Activated B cell treated with CpG ODN at 0.5 μM for 24 hours (primary cell): ENCODE measurements at places on chromosomes 3 and 15.

DNA sequence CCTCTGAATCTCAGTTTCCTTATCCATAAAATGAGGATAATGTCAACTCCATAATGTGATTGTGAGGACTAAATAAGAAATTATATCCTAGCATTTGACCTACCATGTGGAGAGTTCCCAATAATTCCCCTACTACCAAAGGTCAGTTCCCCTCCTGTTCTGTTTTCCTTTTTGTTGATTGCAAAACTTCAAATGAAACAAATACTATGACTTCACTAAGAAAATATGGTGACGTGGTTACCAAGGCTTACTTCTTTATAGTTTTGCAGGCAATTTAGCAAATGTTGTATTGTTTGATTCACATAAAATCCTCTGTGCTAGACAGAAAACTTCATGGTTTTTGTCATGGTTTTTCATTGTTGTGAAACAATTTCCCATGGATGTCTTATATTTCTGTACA is 153.8 kb upstream of the RORA start:
- no peak for DNase-seq

DNA sequence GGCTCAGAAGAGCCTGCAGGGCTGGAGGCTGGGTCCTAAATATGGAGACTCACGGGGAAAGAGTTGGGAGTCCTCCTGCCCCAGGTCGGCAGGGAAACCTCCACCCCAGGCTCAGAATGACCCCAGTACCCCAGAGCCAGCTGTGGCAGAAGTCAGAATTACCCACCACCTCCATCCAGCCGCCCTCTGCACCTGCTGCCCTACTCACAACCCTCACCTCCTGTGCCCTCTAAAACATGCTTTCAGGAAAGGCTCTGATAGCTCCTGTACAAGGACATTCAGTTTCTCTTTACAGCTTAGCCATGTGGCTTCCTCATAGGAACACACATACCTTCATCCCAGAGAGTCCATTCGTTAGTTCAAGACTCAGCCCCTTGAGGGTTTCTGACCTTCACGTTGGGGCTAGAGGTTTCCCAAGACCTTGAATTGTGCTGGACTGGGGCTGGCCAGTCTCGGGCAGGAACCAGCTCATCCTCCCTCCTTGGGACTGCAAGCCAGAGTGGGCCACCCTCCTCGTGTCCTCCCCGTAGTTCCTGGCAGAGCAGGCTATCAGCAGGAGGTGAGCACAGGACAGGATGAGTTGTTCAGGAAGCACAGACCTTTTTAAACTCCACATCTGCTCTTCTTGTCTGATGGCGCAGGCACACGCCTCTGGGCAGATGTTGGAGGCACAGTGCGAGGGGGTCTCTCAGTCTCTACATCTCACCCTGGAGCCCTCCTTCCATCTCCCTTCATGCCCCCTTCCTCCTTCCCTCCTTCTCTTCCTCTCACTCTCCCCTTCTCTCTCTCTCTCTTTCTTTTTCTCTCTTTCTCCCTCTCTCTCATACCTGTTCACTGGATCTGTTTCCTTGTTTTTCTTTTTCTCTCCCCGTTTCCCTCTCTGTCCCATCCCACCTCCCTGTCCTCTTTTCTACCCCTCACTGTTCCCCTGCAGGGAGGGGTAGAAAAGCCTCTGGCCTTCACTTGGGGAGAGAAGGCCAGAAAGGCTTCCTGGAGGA is 55.9 kb upstream of the NR2C2 start:
- no peak for DNase-seq

- DNase-seq = no peak
Observed at GRCh38 chr15:87354661-87355410, 901.7 kb downstream of the NTRK3 start.

DNA sequence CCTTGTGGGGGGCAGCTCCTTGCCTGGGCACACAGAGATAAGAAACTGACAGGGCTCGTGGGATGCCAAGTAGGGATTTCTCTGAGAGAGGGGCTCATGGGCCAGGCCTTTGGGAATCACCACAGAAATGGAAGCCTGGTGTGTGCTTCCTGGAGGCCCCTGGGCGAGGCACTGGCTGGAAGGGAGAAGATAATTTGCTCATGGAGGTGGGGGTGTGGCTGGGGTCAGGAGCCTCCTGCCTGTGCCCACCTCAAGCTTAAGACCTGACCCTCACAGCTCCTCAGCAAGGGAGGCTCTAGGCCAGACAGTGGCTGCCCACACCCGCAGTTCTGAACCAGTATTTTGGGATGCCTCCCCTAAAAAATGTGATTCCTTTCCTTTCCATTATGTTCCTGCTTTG is 16.9 kb upstream of the CPNE9 start:
- DNase-seq = no peak

GRCh38 chr3:85090495-85090894 is 131.7 kb downstream of the CADM2 start:
- no peak for DNase-seq

DNA sequence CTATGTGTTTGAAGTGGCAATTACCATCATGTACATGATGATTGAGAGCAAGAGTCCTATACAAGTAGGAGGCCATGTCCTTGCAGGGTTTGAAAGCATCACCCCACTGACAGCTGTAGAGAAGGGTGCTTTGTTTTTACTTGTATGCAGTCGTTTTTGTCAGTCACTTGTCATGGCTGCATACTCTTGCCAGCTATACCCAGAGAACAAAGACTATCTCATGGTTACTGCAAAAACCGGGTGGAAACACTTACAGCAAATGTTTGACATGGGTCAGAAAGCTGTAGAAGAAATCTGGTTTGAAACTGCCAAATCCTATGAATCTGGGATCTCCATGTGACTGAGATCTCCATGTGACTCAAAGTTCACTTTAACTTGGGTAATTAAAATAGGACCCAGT is 6.9 kb upstream of the PSMA4 start:
- DNase-seq = no peak

DNA sequence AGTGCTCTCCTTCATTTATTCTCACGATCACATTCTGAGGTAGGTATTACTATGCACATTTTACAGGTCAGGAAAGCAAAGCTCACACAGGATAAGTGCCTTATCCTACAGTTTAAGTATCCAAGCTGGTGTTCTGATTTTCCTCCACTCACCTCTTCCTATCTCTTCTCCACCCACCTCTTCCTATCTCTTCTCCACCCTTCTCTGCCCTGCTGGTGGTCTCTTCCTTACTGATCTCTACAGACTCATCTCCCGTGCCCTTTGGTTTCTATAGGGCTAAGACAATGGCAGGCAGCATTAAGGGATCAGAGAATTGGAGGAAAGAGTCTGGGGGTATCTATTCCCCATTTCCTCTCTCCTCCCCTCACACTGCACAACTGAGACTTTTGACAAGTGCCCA is 319.1 kb downstream of the FHIT start:
- DNase-seq = no peak

DNA sequence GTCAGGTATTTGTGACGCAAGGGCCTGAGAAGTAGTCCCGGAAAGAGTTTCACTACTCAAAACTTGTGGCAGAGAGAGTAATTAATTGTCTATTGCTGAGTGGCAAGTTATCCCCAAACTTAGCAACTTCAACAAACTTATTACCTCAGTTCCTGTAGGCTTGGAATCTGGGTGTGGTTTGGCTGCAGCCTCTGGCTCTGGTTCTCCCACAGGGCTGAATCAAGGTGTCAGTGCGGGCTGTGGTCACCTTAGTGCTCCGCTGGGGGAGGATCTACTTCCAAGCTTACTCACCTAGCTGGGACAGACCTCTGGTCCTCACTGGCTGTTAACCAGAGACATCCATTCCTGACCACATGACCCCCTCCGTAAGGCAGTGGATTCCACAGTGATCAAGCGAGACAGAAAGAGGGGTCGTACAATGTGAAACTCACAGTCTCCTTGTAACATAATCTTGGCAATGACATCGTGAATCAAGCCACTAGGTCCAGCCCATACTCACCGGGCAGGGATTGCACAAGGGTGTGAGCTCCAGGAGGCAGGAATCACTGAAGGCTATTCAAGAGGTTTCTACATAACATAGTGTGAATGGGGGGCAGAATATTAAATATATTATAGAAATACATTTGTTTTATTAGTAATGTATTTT is 138.3 kb downstream of the RYR3 start:
- no peak for DNase-seq

- DNase-seq = no peak
Observed at GRCh38 chr15:34154725-34155204, 52.9 kb downstream of the PGBD4 start.

DNA sequence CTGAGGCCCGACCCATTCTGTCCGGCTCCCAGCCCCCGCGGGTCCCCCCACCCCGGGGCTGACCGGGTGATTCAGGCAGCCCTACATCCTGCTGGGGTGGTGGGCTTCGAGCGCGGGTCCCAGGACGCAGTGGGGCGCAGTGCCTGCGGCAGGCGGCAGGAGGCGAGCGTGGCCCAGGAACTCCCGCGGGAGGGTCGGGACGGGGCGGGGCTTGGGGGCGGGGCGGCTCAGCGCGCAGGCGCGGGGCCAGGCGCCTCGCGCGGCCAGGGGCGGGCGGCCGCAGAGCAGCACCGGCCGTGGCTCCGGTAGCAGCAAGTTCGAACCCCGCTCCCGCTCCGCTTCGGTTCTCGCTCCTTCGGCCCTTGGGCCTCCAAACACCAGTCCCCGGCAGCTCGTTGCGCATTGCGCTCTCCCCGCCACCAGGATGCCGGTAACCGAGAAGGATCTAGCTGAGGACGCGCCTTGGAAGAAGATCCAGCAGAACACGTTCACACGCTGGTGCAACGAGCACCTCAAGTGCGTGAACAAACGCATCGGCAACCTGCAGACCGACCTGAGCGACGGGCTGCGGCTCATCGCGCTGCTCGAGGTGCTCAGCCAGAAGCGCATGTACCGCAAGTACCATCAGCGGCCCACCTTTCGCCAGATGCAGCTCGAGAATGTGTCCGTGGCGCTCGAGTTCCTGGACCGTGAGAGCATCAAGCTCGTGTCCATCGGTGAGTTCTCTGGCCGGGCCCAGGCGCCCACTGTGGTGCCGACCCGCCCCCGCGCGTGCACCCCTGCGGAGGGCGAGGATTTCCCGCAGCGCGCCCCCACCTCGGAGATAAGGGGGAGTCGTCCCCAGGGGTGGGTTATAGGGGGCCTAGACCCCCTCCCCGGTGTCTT is at the start of gene FLNB:
Gene FLNB (plus strand): TSS at position 282 of the 885 bp plus-strand sequence. CDS start 143 bp downstream, at position 425.
- peak; percentile 72 for DNase-seq

DNA sequence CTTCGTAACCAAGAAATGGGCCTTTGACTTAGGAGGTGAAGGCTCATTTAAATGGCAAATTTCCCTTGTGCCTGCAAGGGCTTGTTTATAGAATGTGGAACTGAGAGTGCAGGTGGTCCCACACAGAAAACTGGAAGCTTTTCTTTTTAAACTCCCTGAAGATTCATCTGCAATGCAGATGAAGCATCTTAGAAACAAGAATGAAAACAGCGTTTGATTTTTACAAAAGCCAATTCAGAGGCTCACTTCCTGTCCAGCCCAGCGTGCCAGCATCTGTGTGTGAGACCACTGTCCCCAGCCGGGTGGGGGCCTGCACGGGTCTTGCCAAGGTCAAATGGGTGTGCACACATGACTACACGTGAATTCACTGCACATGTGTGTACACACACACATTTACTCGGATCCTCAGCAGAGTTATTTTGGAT is 94.7 kb downstream of the LINGO1 start:
- peak; percentile 34 for DNase-seq

- DNase-seq = no peak
Observed at GRCh38 chr3:170437176-170437575, 18.5 kb downstream of the CLDN11 start.

GRCh38 chr3:127443581-127444375 is 146.8 kb downstream of the TPRA1 start:
- DNase-seq = no peak

DNA sequence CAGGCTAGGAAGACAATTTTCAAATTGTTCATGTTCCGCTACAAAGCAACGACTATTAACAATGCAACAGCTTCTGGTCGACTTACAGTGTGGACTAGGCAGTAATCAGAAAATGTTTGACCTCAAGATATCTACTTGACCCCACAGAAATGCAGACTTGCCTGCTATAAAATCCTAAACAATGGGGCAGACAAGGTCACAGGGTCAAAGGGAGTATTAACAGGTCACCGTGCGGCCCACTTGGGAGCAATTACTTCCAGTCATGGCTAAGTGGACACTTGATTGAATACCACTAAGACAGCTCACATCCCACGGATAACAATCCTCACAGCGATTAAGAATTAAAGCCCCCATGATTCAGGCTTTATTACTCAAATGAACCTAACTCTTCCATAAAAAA is 58.9 kb downstream of the FOXP1 start:
- no peak for DNase-seq

- DNase-seq = no peak
Observed at GRCh38 chr15:45821390-45821789, 186.6 kb downstream of the SQOR start.

GRCh38 chr15:81766829-81767475 is 278.9 kb downstream of the MEX3B start:
- no peak for DNase-seq

- DNase-seq = no peak
Observed at GRCh38 chr3:67362686-67363085, 291.7 kb downstream of the SUCLG2 start.

DNA sequence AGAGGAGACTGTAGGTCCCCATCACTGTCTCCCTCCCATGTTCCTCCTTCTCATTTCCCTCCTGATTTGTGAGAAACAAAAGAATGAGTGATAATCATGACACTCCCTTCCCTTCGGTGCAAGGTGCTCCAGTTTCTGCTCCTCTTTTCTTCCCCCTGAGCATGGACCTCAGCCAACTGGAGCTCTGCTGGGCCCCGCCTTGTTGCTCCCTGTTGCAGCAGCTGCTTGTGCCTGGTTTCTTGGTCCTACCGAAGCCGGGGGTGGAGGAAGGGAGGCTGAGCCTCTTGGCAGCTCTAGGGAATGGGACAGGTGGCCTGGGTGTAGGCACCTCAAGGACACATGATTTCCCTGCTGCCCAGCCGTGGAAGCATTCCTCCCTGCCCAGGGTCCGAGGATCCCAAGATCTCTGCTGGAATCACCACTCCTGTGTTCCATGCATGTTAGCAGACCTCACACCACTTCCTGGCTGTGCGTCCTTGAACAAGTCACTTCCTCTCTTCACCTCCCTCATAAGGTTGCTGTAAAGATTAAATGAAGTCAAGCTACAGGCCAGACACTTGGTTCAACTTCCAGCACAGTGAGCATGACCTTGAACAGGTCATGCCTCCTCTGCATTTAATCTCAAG is 131.6 kb upstream of the ABHD17C start:
- DNase-seq = no peak

GRCh38 chr3:46187876-46188275 is 20.2 kb downstream of the CCR1 start:
- no peak for DNase-seq

GRCh38 chr3:48891606-48892005 is 7.1 kb downstream of the SLC25A20 start:
- DNase-seq = no peak
